ENCODE measurements at places on chromosomes 1 and 21.

GRCh38 chr1:171898941-171899340 is 57.6 kb downstream of the DNM3 start:
- no peak for DNase-seq

GRCh38 chr21:38490411-38491020 is 7.8 kb downstream of the ERG start:
- DNase-seq, result no peak

GRCh38 chr1:13976485-13976884 is 276.5 kb downstream of the PRDM2 start:
- DNase-seq, result no peak

GRCh38 chr1:32266921-32267591 is 16.0 kb downstream of the LCK start:
- DNase-seq, result no peak

DNA sequence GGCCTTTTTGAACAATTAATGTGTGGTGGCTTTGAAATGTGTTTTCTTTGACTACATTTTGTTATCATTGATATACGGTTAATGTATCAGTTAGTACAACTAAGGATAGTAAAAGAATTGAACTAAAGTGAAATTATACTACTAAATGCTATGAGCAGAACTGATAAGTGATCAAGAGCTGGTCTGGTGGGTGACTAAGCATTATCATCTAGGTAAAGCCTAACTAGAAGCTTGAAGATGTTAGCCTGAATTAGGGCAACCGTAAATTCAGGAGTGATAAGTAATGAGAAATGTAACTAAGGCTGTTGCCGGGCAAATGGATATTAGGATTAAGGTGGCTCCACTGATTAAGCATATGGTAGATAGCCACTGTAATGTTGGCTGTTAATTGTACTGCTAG is 16.0 kb upstream of the GCLM start:
- DNase-seq, result no peak

GRCh38 chr1:234871710-234872271 is 256.8 kb downstream of the TOMM20 start:
- DNase-seq, result no peak

- no peak for DNase-seq
Measured at GRCh38 chr1:150876119-150876454, 312 bp downstream of the ARNT start.

DNA sequence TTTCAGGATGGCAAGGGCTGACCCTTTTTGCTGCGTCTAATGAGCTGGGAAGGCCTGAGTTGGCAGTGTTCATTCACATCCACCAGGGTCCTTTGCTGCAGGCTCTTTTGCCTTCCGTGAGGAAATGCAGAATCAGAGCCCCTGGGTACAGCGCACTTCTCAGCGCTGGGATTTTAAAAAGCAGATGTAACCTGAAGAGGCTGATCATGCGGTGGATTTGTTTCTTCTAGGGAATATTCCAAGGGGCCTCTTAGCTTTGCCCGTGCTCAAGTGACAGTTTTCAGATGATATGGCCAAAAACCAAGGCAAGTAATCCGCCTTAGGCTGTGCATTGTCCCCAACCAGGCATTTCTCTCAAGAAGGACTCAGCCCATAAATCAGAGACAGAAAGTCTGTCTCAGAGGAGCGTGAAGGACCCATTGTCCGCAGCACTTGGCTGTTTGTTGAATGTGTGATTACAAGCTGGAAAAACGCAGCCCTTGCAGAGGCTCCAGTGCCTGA is 237.6 kb downstream of the PTPRC start:
- no peak for DNase-seq

DNA sequence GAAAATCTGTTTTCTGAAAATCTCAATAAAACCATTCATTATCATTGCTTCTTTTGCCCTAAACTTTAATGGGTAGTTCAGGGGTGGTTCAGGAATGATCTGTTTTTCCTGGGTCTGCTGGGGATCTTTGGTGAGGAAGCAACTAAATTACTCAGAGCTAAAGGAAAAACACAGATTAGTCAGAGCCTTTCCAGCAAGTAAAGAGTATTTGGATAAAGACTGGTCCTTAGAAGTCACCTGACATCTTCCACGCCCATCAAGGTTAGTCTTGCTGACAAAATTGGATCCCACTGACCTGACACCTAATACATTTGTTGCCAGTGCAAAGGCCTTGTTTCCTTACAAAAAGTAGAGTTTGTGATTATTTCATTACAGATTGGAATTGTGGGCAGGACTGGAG is 24.2 kb downstream of the HSPA13 start:
- DNase-seq, result no peak

DNA sequence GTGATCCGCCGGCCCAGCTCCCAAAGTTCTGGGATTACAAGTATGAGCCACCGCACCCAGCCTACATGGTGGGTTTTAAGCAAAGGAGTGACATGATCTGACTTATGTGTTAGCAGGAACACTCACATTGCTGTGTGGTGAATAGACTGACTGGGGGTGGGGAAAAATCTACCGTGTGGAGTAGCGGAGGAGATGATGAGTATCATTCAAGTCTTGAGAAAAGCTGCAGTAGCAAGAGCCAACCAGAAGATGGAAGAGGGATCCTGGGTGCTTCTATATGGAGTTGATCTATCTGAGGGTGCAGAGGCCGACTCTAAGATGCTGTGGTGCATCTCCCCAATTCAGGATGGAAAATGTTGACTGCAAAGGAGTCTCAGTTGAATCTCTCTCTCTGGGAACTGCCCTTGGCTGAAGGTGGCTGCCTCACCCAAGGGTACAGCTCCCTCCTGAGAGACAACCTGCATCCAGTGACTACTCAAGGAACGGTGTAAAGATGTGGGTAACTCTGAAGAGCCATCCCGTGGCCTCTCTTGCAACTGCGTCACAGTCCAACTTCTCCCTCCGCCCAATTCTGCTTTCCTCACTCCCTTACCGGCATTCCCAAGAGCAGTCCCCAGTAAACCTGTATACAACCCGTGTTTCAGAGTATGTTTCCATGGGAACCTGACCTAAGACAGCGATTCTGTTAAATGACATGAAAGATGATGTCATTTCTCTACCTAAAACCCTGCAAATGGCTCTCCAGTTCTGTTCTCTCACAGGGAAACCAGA is 7.4 kb upstream of the B3GALNT2 start:
- no peak for DNase-seq

DNA sequence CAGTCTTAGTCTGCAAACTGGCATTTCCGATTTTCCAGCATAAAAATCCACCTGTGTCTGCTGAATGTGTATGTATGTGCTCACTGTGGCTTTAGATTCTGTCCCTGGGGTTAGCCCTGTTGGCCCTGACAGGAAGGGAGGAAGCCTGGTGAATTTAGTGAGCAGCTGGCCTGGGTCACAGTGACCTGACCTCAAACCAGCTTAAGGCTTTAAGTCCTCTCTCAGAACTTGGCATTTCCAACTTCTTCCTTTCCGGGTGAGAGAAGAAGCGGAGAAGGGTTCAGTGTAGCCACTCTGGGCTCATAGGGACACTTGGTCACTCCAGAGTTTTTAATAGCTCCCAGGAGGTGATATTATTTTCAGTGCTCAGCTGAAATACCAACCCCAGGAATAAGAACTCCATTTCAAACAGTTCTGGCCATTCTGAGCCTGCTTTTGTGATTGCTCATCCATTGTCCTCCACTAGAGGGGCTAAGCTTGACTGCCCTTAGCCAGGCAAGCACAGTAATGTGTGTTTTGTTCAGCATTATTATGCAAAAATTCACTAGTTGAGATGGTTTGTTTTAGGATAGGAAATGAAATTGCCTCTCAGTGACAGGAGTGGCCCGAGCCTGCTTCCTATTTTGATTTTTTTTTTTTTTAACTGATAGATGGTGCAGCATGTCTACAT is 2.5 kb upstream of the OLFML3 start:
- DNase-seq, result no peak

DNA sequence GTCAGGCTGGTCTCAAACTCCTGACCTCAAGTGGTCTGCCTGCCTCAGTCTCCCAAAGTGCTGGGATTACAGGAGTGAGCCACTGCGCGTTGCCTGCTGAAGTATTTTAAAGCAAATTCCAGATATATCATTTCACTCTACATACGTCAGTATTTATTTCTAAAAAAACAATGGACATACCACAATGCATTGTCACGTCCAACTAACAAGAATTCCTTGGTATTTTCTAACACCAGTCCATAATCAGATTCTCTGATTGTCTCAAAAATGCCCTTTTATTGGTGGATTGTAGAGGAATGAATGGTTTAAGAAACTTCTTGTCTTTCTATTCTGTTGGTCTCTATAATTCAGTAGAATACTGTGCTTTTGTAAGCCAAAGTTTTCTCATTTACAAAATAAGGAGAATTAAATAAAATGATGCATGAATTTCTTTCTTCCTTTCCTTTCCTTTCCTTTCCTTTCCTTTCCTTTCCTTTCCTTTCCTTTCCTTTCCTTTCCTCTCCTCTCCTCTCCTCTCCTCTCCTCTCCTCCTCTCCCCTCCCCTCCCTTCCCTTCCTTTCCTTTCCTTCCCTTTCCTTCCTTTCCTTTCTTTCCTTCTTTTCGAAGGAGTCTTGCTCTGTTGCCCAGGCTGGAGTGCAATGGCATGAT is 55.8 kb downstream of the VPS13D start:
- no peak for DNase-seq

GRCh38 chr1:208607616-208608015 is 363.4 kb upstream of the PLXNA2 start:
- no peak for DNase-seq

DNA sequence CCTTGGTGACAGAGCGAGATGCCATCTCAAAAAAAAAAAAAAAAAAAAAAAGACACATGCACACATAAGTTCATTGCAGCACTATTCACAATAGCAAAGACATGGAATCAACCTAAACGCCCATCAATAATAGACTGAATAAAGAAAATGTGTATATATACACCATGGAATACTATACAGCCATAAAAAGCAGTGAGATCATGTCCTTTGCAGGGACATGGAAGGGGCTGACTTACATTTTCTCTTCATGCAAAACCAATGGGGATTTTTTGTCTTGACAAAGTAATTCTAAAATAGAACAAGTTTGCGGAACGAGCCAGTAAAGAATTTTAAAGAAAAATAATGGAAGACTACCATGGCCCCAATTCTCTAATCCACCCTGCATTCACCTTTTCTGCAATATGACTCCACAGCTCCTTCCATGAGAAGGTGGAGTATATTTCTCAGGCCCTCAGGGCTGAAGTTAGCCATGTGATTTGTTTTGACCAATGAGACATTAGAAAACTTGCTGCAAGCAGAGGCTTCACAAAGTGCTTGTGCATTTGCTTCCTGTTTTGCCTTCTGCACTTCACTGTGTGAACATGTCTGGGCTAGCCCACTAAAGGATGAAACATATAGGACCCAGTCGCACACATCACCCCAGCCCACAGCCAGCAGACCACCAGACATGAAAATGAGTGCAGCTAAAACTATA is 78.8 kb upstream of the NR5A2 start:
- DNase-seq, result no peak

GRCh38 chr1:17134724-17135123 is 15.5 kb upstream of the PADI2 start:
- DNase-seq, result no peak

DNA sequence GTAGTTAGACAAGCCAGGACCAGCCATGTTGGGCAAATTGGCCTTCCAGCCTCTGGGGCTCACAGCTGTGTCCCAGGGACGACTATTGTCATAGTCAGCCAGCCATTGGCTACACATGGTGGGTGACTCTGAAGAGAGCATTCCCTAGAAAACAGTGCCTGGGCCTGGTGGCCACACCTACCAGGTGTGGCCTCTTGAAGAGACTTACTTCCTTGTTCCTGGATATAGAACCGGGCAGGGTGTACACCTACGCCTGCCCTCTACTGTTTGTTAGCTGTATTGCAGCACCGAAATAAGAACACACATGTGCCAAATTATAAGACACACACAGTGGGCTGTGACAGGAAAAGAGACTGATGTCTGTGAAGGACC is 134.6 kb upstream of the ARHGEF16 start:
- DNase-seq, result no peak

DNA sequence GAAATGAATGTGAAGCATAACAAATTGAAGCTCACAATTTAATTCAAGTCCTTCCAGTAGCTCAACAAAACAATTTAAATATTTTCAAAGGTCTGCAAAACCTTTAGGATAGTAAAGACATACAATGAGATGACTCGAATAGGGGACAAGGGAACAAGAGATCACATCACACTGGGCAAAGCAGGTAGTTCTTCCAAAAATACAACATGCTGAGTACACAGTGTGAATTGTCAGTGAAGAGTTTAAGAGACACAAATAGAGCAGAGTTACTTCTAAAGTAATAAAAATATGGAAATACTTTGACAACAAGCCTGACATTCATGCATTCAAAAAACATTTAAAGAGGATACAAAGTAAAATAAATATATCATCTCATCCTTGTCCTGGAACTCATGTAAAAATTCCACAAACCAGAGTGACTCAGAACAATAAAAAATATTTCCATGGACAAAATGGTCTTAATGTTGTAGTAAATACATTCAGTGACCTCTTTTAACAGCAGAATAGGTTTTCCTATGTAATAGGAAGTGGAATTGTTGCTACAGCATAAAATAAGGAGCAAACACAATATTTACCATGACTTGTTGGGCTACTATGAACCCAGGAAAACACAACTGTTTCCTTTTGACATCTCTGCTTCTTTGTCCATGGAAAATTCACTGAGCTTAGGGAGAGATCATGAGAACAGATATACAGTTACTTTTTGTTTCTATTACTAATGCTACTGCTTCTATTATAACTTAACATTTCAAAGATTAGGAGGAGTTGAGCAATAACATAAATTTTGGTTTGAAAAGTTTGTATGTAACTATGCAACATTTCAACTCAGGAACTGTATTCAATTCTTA is 83.7 kb upstream of the BCL10 start:
- no peak for DNase-seq

DNA sequence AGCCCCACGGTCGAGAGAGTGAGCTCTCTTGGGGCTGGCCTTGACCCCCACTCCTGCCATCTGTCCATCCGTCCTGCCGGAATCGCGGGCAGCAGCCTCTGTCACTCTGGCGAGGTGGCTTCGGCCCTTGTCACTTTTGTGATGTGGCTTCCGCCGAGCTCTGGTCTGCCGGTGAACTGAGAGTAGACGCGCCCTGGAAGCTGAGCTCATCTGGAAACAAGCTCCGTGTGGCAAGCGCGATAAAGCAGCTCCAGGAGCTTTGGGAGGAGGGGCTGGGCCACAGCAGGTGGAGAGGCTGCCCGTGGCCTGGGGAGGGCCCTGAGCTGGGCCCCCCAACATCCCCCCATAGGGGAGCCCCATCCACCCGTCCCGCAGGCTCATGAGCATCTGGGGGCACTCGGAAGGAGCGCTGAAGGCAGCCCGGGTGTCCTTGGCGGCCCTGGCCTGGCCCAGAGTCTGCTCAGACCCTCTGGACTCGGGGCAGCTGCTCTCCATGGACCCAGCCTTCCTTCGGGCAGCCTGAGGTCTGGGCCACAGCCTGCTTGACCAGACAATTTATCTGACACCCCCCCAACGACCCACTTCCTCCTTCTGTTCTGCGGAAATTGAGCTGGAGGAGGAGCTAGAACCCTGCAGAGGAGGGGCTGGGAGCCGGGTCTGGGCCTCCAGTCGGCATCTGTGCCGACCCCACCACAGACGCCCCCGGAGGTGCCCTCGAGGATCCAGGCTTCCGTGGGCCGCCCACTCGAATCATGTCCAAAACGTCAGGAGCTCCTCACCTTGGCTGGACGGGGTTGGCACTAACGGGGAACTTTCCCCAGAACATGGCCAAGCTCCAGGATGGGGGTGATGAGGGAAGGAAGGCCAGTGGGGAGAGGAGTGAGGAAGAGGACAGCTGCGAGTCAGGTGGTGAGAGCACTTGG is 59.1 kb downstream of the SLC19A1 start:
- no peak for DNase-seq

GRCh38 chr1:87348341-87349019 is 19.8 kb downstream of the LMO4 start:
- no peak for DNase-seq

- no peak for DNase-seq
Measured at GRCh38 chr1:247574664-247575063, 13.5 kb upstream of the OR2G2 start.
